ENCODE measurements at places on chromosomes 3 and 15.

DNA sequence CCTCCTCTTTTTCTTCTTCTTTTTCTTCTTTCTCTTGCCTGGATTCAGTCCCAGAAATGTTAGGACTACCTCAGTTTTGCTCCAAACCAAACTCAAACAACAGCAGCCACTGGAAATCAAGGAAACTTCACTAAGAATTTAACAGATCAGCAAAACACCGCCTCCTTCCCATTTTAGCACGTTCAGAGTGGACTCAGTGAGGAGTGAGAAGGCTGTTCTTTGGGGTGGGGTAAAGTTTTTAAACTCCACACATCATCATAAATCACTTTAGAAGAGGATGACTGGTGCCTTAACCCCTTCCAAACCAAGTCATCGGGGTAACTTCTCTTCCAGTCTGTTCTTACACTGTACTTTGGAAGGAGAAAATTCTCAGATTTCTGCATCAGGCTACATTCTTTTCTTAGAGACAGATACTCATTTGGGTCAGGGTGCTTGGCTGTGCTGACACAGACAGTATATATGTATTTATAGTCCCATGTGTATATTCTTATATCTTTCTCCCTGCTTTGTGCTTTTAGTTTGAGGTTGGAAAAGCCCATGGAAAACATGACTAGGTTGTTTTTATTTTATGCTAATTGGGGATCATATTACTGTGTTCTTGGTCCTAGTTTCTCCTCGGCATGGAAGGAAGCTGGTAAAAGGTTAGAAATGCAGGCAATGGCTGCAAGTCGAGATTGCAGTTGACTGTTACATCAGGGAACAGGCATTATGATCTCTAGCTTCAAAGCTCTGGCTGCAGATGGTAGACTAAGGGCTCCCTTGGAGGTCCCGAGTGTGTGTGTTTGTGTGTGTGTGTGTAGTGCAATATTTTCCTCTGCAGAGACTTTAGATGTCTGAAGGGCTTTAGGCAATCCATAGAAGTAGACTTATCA is at the start of gene CCDC80:
Gene CCDC80, minus strand, starts transcription at position 214 of the 872 bp plus-strand sequence. CDS start 1,238 bp downstream, outside the sequence.
- DNase-seq, result peak; percentile 14

DNA sequence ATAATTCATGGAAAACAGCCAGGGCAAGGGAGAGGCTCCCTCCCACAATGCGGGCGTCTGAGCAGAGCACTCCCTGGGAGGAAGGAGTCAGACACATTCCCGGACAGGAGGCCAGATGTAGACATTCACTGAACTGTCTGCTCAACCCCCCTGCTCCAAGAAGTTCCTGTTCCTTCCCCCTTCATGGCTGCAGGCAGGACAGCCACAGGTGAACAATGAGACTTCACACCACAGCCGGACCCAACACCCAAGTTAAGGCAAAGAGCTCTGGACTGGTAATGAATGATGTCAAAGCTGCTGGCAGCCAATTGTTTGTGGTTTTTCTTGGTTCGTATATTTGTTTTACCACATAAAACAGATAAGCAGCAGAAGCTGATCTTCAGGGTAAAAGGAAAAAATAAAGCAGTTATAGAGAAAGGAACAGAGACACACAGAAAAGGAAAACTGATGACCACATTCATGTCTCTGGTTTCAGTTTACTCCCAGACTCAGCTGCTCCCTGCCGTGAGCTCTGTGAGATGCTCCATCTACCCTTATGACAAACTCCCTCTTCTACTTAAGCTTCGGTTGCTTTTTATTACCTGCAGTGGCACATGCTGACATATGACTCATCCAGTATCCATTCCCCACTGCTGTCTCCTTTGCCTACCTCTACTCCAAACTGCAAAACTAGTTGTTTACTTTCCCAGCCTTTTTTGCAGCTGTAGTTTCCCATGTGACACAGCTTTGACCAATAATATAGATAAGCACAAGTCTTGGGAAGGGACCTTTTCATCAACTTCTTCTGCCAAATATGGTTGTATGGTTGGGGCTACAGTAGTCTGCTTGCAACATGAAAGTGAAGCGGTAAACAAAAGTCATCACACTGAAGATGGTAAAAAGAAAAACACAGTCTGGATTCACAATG is 33.1 kb downstream of the DZIP1L start:
- no peak for DNase-seq

GRCh38 chr3:110736332-110736731 is 335.3 kb upstream of the NECTIN3 start:
- DNase-seq, result no peak

DNA sequence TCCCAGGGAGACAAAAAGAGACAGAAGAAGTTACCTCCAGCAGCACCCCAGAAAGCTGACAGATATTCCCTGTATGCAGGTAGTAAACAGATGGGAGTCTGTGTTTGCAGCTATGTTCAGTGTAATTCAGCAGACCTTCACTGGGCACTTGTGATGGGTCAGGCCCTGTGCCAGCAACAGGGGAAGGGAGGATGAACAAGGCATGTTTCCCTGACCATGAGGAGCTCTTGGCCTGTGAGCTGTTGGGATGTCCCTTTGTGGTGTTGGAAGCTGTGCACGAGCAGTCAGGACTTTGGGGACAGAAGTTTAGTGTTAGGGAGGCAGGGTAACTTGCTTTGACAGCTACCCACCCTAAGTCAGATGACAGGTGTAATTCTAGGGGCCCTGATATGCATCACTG is 106.0 kb upstream of the TRIM42 start:
- DNase-seq, result no peak

- no peak for DNase-seq
These were observed 108.4 kb downstream of the MBNL1 start for GRCh38 chr3:152377184-152377570.

GRCh38 chr3:170033489-170033888 is 4.3 kb upstream of the GPR160 start:
- DNase-seq, result peak; percentile 34

DNA sequence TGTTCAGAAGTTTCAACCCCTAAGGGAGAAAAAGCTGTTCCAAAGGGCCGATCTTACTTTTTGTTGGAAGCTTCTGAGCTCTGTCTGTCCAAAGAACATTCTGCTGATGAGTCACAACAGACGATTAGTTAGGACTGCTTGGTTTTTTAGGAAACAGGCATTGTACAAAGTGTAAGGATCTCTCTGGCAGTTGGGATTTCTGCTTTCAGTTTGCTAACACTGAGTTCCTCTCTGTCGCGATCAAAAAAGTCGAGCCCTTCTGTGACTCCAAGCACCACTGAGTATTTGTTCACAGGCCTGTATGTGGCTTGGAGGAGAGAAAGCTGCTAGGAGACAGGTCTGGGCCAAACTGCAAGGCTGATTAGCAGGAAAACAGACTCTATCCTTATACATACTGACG is 91.8 kb upstream of the PFN2 start:
- no peak for DNase-seq

- no peak for DNase-seq
These were observed 249.4 kb upstream of the LYSMD4 start for GRCh38 chr15:99982662-99983061.

- no peak for DNase-seq
These were observed 1002.4 kb upstream of the SEMA6D start for GRCh38 chr15:46714950-46715349.

DNA sequence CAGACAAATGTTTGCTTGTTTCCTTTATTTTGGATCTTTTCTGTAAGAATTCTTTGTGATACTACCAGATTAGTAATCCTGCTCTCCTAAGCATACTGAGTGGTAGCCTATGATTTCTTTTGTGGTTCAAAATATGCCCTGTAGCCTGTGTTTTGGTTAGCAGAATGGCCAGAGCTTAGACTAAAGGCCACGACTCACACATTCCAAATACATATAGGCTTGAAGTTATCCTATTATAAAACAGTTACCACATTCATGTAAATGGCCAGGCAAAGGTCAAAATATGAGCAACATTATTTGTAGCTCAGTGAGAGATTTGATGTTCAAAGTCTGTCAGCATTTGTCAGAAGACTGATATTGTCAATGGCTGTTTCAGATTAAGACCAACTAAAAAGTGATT is 84.5 kb downstream of the MITF start:
- DNase-seq, result no peak
